NCI-H187 (cell line): ENCODE measurements at places on chromosomes 5 and 9.

- DNase-seq, result no peak
These were observed 79.9 kb downstream of the ISOC1 start for GRCh38 chr5:129174480-129174879.

- no peak for DNase-seq
These were observed 13.4 kb downstream of the SLC44A1 start for GRCh38 chr9:105257809-105258208.

- no peak for DNase-seq
These were observed 324.7 kb upstream of the GRAMD2B start for GRCh38 chr5:126098330-126099017.

- no peak for DNase-seq
These were observed 41.1 kb downstream of the ERBIN start for GRCh38 chr5:65967288-65968066.

- no peak for DNase-seq
These were observed 6.9 kb downstream of the FGD3 start for GRCh38 chr9:92954049-92954861.

DNA sequence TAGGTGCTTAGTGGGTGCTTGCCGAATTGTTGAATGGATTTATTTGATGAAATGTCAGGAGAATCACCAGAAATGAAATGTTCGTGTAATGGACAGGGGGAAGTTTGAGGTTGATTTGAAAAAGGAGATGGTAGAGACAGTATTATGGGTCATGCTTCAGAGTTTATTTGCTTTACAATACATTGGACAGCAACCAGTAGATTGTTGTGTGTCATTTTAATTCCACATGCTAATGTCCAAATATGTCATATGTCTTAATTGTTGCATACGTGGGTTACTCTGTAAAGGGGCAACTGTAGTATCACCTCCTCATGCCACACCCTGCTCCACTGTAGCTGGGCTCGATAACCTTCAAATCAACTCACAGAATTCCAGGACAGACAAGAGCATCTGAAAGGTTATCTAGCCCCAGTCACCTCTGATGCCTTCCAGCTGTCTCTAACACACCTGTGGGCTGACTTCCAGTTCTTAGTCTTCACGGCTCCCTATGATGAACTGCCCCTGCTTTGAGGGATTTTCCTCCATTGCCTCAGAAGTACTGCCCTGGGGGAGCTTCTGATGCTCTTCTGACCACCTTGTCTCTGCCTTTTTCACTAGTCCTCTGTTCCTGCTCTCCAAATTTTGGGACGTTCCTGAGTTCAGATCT, 1.7 kb downstream of the PDCD1LG2 start:
- no peak for DNase-seq

- DNase-seq, result no peak
These were observed 470.6 kb downstream of the TUSC1 start for GRCh38 chr9:25207402-25208195.

DNA sequence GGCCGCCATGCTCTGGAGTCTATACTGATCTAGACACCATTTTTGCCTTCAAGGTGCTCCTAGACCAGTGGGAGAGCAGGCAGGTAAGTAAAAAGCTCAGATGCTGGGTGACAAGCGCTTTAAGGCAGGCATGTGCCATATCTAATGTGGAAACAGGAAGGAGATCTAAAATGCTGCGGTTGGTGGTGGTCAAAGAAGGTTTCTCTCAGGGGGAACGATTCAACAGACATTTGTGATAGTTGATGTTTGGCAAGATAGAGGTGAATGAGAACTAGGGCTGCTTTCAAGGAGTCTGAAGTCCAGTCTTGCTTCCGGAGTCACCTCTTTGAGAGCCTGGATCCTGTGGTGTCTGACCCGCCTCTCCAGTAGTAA, 146.2 kb upstream of the KLF4 start:
- DNase-seq, result no peak

GRCh38 chr9:108017671-108018070, 528.1 kb upstream of the KLF4 start:
- no peak for DNase-seq

DNA sequence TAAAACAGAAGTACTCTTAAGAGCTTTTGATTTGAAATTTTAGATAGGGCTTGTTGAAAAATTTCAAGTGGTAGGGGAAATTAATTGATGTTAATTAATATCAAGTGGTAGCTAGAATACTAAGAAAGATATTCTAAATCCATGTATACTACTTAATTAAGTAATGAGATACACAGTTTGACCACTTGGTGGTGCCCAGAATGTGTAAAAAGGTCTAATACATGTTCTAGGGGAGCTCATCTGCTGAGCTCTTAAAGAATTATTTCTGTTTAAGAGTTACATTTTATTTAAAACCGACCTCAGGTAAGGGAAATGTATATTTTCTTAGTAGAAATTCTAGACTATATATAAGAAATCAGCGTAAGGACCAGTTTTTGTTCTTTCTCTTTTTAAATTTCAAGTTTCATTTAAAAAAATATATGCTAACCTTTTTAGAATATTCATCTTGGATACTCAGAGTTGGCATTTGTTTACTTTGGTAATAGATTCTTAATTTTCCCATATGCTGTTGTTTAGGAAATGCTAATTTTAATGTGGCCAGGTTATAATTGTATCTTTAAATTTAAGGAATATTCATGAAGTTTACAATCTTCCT, 61.5 kb downstream of the LNPEP start:
- DNase-seq, result peak; percentile 4

DNA sequence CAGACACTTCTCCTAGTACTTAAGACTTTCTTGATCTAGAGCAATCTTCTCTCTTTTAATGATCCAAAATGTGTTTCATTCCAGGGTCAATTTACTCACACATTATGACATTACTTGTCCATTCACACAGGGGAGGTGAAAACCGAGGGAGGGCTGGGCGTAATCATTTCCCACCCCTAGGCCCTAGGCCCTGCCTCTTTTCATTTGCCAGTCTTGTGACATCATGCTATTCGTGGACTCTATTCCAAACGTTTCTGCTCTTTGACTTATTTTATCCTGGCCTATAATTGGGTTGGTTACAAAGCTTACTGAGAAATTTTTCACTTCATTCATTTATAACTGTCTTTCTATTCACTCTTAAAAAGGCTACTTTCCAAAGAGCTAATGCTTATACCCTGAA, 2.4 kb downstream of the DCAF12 start:
- no peak for DNase-seq

DNA sequence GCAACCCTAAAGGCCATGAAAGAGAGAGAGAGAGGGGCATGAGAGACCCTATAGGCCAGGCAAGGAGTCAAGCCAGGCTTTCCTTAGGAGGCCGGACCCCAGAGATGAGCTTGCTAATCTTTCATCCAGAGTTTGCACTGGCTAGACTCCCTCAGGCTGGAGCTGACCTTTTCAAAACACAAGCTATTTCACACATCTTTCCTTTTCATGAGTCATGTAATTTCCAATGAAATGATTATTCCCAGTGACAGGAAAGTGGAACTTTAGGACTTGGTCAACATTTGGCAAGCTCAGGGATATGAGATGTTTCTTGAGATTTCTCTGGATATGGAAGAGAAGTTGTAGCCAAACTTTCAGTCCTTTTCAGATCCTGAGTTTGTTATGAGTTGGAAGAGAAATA, 117.7 kb downstream of the TARS1 start:
- DNase-seq, result no peak

GRCh38 chr9:125633116-125633745, 73.8 kb downstream of the MAPKAP1 start:
- DNase-seq, result no peak

- no peak for DNase-seq
These were observed 53.4 kb upstream of the PTCH1 start for GRCh38 chr9:95570150-95570549.
